ENCODE measurements at places on chromosomes 2 and 18. TPM values are rescaled to one million over a fixed set of nuclear protein-coding genes. Genes with fewer than 3 reads are reported as not detected.
A peak's percentile ranks its signal among the peaks of the same experiment; 100 is the strongest.

GRCh38 chr2:111100765-111101162 is 19.9 kb upstream of the BCL2L11 start:
- DNase-seq: peak; percentile 87

- DNase-seq: no peak
Measured at GRCh38 chr2:65231892-65232477, 4.4 kb downstream of the ACTR2 start.

DNA sequence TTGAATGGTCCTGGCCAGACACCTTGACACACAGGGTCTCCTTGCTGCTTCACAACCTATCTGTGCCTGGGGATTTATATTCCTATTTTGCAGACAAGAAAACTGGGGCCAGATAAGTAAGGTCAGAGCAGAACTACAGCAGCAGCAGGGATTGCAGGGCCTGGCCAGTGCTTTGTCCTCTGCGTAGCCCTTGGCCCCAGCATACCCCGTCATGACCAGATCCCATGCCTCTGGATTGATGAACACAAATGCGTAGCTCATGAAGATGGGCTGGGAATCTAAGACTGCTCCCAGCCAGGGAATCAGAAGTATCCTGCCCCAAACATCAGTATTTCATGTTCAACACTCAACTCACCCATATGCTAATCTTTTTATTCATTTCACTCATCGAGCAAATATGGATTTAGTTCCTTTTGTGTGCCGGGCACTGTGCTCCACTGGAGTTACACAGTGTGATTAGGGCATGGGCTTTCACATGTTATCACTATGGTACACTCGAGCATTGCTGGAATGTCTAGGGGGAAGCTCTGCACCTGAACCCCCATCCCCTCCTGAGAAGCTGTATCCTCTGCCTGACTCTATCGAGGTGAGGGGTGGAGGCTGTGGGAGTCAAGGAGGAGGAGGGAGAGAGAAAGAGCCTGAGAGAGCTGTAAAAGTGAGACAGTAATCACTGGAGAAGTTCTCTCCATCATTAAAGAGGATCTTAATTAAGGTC is 143.3 kb downstream of the CYP26B1 start:
- DNase-seq: no peak

DNA sequence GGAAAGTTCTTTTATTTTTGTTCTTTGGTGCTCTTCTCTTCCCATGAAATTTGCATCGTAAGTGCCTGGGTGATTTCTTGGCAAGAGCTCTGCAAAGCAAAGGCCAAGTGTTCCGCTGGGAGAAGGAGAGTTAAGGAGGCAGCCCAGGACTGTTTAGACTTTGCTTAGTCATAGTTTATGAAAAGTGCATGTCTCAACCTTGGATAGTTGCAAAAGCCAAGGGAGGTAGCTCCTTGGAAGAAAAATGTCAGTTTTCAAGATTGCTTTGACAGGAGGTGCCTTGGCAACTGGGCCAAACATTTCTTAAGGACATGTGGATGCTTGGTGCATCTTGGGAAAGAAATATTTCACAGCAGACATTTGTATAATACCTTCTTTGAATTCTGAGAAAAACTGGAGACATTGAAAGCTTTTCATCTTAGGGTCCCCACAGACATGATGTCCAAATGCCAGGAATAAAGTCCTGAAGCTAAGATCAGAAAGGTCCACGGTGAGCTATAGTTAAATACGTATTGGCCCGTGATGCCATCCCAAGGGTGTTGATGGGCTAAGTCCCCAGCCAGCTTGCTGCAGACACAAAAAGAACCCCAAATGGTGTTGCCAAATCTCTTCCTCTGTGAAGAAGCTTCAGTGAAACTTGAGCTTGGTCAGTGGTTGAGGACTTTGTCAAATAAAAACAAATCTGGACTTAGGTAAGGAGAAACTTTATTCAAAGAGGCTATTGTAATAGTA is 96.3 kb upstream of the THUMPD2 start:
- DNase-seq: peak; percentile 11

Gene FSHR
- total RNA-seq: not detected

Gene TRIM54
- not detected for total RNA-seq

Data from SK-MEL-5 (cell line).